Immature natural killer cell (primary cell): ENCODE measurements at places on chromosomes 2 and 18. TPM values are rescaled to one million over a fixed set of nuclear protein-coding genes. Genes with fewer than 3 reads are reported as not detected.

CSRNP3 gene
- polyA plus RNA-seq = not detected

GALR1 gene
- polyA plus RNA-seq = not detected

POMC gene
- 12.8 TPM for polyA plus RNA-seq

ATP8B1 gene
- 0.55 TPM for polyA plus RNA-seq

GKN2 gene
- not detected for polyA plus RNA-seq

FEV gene
- not detected for polyA plus RNA-seq

DNA sequence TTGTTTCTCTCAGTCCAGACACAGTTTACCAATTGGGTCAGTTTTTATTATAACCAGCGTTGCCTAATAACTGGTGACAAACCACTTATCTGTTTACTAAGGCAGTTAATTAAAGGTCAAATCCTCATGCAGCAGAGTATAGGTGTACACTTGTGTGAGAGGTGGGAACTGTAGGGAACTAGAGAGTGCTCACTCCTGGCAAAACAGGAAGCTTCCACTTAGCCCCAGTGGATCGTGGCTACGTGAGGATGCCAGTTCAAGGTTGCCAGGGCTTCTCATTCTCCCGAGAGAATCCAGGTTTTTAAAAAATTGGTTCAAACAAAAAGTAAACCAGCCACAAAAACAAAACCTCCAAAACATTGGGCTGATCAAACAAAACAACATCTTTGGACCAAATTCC lies 8.1 kb downstream of the CYBRD1 start:
- no peak overlapping the region for H3K4me3 ChIP-seq
- no peak for DNase-seq
- no peak overlapping the region for H3K27ac ChIP-seq
- no peaks in the 10 kb centered on the region for H3K4me1 ChIP-seq

GRCh38 chr18:44051026-44051425 lies 629.7 kb upstream of the SETBP1 start:
- no peak overlapping the region for H3K27ac ChIP-seq
- DNase-seq = no peak
- H3K36me3 ChIP-seq = no peaks in the 10 kb centered on the region
- H3K4me1 ChIP-seq = no peaks in the 10 kb centered on the region
- no peaks in the 10 kb centered on the region for H3K27me3 ChIP-seq
- H3K4me3 ChIP-seq = no peak overlapping the region

GRCh38 chr2:231720987-231721966 lies 13.0 kb downstream of the PTMA start:
- H3K4me1 ChIP-seq = no peaks in the 10 kb centered on the region
- peaks cover 2% of the 10 kb centered on the region for H3K27me3 ChIP-seq
- no peaks in the 10 kb centered on the region for H3K36me3 ChIP-seq
- DNase-seq = no peak
- no peak overlapping the region for H3K4me3 ChIP-seq

DNA sequence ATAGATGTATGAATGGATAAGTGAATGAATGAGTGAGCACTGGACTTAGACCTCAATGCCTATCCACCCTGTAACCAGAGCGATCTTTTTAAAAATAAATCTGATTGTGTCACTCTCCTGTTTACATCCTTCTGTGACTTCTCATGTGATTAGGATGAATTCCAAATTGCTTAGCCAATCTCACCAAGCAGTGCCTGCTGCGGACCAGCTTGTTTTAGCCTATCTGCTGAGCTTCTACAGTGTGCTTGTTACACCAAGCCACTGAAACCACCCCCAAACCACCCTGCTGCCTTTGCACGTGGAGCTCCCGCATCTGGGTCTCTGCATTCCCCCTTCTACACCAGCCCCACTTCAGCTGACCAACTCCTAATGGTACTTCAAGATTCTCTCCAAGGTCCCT lies 265.4 kb downstream of the EN1 start:
- no peaks in the 10 kb centered on the region for H3K4me1 ChIP-seq
- no peak overlapping the region for H3K27ac ChIP-seq
- DNase-seq = no peak

DNA sequence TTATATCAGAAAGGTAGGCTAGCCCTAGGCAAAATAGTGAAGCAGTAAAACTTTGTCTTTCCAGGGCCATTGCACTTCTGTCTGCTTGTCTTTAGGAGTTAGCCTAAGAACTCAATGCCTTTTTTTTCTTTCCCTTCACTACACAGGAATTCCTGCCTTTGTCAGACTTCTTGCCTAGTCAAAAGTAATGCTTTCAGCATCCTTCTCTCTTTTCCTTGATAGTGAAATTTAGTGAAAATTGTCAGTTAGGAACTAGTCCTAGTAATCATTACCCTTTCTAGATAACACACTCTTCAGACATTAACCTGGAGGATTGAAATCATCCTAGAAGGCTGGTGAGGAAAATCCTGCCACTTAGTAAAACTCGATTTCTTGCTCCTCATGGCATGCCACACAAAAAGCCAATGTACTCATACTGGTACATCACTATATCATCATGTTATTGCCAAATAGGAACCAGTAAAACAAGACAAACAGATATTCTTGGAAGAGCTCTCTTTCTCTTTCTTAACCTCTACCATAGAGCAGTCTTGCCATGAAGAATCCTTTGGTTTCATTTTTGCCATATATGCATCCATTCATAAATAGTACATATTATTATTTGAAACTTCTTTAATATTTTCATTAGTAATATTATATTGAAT lies 320.5 kb downstream of the CTNNA2 start:
- H3K4me3 ChIP-seq = no peak overlapping the region
- no peak for DNase-seq
- H3K36me3 ChIP-seq = no peaks in the 10 kb centered on the region
- no peaks in the 10 kb centered on the region for H3K27me3 ChIP-seq

- peaks cover 33% of the 10 kb centered on the region for H3K4me1 ChIP-seq
- H3K27me3 ChIP-seq = peaks cover 8% of the 10 kb centered on the region
- H3K27ac ChIP-seq = no peak overlapping the region
- DNase-seq = no peak
Observed at GRCh38 chr2:241516520-241516965, 8.2 kb upstream of the STK25 start.
